ENCODE measurements at places on chromosomes 11 and 22.

GRCh38 chr11:116499396-116500003 is 273.3 kb downstream of the BUD13 start:
- no peak for DNase-seq

DNA sequence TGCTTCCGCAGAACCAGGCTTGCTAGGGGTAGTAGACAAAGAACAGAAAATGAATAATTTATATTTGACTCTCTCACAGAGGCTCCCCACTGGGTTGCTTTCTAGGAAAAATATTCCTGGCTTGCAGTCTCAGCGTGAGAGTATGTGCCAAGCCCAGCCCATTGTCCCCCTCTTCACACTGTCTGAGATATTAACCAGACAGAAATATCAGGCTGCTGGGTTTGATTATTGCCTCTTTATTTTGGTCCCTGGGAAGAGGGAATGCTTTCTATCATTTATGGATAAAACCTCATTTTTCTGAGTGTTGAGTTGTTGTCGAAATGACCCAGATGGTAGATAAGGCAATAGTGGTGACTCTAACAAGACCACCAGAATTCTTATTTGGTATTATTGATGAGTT is 367.9 kb downstream of the METTL15 start:
- no peak for DNase-seq

GRCh38 chr11:2205981-2206690 is 34.5 kb upstream of the TH start:
- no peak for DNase-seq

DNA sequence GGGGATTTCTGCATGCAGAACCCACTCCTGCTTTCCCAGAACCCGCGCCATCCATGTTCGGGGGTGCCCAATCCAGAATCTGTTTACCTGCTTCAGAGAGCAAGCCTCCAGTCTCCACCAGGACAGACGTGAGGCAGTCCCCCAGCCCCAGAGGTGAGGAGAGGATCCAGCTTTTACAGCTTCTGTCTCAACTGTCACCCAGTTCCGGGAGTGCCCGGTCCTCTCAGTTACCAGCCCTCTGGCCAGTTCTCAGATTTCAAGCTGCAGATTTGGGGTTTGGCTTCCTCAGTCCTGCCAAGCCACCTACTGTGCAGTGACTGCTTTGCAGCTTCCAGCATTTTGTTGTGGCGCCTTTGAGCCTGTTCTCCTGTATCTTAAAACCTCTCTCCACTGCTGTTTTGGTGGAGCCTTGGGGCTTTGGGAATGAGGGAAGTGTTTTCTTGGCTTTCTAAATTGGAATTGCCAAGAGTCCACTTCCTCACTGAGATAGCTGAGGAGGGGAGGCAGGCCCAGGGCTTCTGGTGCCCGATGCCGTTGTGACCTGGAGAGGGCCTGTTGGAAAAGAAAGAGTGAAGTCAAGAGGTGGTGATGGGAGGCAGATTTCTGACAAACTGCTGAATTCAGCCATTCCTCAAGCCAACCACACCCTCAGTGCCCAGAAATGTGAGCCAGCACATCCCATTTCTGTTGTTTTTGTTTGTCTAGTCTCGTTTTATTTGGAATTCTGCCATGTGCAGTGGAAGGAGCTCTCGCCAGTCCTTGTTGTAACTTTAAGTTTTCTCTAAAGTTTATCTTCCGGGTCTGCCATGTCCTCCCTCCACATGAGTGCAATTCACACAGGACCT is 513.4 kb downstream of the TBC1D22A start:
- no peak for DNase-seq

- DNase-seq, result no peak
Measured at GRCh38 chr11:85086504-85087284, 540.5 kb downstream of the DLG2 start.

DNA sequence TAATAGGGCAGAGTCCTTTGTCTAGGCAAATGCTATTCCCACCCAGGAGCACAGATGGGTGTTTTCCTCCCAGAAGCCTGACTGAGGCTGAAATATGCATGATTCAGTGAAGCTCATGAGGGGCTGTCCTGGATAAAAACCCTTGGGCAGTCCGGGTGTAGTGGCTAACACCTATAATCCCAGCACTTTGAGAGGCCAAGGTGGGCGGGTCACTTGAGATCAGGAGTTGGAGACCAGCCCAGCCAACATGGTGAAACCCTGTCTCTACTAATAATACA is 48.6 kb upstream of the LMO2 start:
- DNase-seq, result no peak

GRCh38 chr11:100808904-100809491 is 121.9 kb downstream of the ARHGAP42 start:
- DNase-seq, result no peak

GRCh38 chr11:57336111-57336666 is 497 bp upstream of the SSRP1 start:
- DNase-seq, result no peak

GRCh38 chr11:130163346-130164220 is 4.0 kb downstream of the ST14 start:
- no peak for DNase-seq

- DNase-seq, result no peak
Measured at GRCh38 chr22:41929418-41929810, 2.8 kb upstream of the TNFRSF13C start.

- DNase-seq, result no peak
Measured at GRCh38 chr11:16874275-16874975, 136.0 kb downstream of the C11orf58 start.

GRCh38 chr11:133175103-133175502 is 357.2 kb downstream of the OPCML start:
- DNase-seq, result no peak

GRCh38 chr11:93838967-93839366 is 11.5 kb downstream of the VSTM5 start:
- DNase-seq, result no peak

- DNase-seq, result no peak
Measured at GRCh38 chr11:118343248-118343647, 743 bp upstream of the CD3D start.

DNA sequence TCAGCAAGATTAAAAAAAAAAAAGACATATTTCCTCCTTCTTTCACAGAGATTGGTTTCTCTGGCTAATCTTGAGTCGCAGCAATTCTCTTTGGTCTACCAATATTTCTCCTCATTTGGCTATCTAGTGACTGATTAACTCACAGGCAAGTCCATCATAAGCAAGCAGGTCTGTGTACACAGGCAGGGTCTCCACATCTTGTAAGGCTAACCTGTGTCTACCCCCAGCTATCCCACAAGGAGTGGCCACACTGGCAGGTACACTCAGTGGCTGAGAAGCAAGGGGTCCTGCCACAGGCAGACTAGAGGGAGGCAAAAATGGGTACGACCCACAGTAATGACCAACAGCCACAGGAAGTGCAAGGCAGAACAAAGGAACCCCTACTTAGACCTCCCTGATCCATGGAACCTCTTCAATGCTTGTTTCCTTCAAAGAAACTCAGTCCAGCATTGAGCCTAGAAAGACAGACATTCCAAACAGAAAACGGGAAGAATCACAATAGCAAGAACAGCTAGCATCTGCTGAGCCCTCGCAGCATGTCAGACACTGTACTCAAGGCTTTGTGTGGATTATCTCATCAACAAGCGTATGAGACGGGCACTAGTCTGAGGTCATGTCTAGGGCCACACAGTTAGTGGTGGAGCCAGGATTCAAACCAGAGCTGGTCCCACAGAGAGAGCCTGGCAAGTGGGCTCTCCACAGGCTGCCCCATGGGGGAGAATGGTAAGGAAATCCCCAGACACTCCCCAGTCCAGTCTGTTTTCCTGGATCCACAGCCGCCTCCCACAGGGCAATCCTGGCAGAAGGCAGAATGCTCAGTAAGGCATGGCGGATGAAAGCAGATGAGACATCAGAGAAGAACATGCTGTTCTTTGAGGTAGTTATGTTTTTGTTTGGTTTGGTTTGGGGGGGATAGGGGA is 34.3 kb downstream of the PLEKHA7 start:
- no peak for DNase-seq

DNA sequence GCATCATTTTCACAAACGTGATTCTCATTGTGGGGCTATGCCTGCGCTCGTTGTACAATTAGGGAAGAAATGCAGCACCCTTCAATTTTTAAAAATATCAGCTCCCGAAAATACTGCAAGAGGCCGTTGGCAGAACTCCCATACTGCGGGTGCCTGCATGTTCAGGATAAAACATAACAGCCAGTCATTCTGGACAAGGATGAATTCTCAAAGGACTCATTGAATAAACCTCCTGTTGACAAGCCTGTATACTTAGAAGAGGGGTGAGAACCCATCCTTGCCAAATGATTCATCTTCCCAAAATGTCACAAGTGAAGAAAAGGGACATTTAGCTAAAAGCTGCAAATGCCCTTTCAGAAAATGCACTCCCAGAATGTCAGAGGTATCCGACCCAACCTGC is 141.9 kb downstream of the CSNK2A3 start:
- DNase-seq, result no peak

- no peak for DNase-seq
Measured at GRCh38 chr11:11119917-11120316, 233.1 kb downstream of the CSNK2A3 start.

DNA sequence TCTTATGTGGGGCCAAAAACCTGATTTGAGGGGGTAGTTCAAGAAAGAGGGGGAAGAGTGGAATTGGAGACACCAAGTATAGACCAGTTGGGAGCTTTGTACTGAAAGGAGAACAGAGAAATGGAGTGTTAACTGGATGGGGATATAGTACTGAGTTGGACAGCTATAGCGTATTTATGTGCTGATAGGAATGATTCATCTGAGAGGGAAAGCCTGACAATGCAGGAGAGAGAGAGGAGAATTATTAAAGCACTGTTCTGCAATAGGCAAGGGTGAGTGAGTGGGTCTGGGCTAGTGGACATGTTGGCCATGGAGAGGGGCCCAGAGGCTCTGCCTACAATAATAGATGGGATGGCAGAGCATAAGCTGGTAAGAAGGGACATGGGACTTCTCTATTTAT is 52.9 kb upstream of the PITPNB start:
- no peak for DNase-seq

DNA sequence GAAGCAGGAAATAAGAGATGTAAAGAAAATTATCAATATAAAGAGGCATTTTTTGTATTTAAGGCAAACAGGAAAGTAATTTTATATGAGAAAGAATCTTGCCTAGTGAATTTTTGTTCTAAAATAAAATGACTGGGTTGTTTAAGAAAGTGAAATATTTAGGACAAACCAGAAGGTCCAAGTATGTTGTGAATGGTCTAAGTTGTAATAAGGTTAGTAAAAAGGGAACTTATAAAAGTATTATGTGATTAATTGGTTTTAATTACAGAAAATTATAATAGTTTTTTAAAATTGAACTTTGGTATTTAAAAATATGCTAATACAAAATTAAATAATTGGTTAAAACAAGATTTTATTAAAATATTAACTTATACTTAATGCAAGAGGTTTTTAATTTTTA is 26.6 kb upstream of the EI24 start:
- DNase-seq, result no peak

GRCh38 chr22:48258064-48258701 is 1495.7 kb downstream of the TBC1D22A start:
- no peak for DNase-seq

DNA sequence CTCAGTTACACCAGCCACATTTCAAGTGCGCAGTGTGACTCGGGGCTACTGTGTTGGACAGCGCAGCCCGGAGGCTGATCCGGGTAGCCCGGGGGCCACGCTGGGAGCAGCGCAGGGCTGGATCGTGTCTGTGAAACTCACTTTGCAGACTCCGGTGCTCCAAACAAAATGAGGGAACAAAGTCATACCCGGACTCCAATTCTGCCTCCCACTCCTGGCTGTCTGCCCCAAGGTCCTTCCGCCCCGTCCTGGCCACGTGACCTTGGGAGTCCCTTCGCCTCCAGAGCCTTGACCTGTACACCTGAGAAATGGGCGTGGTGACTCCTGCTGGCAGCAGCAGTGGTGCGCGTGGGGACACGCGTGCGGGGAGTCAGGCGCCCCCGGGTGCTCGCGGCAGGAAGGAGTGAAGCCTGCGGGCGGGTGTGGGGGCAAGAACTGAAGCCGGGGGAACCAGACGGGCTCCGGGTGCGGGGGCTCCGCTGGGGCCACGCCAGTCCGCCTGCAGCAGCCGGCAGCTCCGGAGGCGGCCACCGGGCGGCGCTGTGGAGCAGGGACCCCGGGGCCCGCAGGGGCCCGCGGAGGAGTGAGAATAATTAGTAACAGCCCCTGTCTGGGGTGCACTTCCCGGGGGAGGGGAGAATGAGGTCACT is 42.4 kb downstream of the KCNJ4 start:
- no peak for DNase-seq

DNA sequence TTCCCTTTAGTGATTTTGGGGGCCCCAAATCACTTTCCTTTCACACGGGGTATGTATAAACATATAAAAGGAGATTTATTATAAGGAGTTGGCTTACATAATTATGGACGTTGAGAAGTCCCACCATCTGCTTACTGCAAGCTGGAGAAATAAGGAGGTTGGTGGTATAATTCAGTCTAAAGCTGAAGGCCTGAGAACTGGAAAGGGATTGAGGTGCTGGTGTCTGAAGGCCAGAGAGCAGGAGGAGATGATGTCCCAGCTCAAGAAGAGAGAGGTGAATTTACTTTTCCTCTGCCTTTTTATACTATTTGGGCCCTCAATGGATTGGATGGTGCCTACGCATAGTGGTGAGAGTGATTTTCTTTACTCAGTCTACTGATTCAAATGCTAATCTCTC is 1.3 kb upstream of the ZNF202 start:
- no peak for DNase-seq

DNA sequence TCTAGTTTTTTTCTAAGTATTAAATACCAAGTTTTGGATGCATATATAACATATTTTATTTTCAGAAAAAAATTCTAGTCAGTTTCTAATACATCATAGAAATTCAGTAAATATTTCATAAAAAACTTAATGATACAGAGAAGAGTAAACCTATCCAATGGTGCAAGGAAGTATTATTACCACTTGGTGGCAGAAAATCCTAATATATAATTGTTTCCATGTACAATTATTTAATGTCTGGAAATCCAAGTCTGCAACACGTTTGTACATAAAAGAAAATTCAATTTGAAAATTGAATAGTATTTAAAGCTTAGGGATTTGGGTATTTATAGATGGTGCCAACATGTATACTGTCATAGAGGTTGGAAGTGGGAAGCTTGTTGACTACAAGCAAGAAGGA is 127.0 kb downstream of the TRPC6 start:
- DNase-seq, result no peak

DNA sequence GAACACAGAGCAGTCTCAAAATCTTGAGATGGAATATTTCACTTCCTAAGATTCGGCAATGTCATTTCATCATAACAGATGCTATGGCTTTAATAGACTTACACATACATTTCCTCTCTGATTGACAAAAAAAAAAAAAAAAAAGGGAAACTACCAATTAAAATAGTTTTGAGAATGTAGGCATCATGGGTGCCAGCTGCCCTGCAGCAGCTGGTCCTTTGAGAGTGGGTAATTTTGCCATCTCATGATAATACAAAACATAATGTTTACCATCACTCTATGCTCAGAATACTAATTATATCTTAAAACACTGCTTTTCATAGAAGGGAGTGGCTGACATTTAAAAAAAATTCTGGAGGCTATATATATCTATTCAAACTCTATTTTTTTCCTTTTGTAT is 775.6 kb upstream of the CCDC90B start:
- no peak for DNase-seq

DNA sequence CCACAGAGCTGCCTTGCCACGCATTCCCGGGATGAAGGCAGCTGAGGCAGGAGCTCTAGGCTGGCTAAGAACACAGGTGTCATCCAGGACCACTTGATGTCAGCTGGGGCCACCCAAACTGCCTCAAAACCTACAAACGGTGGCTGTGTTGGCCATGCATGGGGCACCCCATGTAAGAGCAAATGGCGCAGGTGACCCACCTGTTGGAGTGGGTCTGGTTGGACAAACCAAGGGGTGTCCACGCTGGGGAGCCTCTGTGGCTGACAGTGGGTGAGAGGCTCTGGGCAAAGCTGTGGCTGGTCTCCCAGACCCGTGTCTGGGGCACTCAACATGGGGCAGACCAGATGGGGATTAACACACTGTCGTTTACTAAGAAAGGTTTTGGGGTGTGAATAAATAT is 19.0 kb upstream of the SYT8 start:
- no peak for DNase-seq

Measured in GM04503 (cell line).